ENCODE measurements at places on chromosomes 2 and 18.

DNA sequence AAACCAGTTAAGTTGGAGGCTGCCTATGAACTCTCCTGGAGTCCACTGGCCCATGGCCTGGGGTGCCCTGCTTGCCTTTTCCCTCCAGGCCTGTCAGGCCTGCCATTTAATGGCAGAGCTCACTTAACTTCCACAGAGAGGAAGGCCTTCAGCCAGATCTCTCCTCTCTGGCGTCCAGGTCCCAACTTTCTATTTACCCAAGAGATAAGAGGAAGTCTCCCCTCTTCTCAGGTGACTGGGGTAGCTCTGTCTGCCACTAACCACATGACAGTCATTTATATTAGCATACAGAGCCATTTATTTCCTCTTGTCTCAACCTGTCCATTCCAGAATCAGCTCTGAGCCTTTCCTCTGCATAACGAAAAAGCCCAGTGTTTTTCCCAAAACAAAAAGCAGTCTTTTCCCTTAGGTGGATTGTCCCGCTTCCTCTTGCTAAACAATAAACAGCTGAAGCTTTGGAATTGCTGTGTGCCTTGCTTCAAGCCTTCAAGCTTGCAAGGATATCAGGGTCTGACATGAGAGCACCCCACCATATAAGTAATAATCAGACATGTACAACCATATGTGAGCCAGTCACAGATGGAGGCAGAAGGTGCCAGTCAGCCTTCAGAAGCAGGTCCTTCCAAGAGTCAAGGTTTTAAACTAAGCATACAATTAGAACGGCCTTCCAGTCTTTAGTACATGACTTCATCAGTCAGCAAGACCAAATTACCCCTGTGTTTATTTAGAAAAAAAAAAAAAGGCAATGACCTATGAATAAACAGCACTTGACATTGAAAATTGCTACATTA lies 71.2 kb upstream of the STPG4 start:
- DNase-seq = no peak

DNA sequence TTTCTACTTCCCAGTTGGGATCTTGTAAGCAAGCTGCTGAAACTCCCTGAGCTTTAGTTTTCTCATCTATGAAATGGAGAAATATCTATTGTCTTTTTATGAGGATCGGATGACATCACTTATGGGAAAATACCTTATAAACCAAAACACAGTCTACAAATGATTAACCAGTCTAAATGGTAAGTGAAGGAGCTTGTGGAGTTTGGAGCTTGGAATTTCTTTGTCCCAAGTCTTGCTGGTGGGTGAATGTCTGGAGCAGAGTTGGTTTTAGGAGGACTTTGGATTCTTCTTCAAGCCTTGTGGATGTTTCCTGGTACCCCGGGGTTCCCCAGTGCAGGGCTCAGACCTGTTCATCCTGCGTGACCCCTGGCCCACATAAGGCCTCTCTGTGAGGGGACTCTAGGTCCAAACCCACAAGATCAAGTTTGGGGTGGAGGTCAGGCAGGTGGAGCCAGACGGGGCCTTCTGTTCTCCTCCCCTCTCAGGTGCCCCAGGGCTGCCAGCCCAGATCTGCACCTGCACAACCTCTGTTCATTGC lies 43.2 kb downstream of the FOSL2 start:
- DNase-seq = no peak

DNA sequence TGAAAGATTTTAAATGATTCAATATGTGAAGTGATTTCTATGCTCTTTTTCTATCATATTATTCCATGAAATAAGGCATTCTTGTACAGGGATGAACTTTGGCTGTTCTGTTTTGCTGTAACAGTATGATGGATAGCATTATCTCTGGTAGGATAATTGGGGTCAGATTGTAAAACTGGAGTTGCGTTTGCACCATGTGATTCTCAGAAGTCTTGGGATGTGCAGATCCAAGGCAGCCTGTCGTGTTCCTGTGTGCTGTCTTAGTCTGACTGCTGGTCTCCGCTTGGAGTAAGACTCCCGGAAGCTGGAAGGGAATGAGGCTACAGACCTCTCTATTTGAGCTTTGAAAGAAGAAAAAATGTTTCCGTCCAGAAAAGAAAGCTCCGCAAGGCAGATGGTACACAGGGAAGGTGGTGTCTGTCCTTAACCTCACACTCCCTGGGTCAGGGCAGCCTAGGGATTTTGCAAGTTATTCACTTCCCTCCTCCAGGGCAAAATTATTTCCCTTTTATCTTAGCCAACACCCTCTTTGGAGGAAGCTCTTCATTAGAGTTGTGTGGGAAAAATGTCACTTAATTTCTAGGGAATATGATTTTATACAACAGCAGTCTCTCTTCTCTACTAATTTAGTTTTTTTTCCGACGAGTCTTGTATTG lies 250.6 kb downstream of the PTPRM start:
- no peak for DNase-seq

DNA sequence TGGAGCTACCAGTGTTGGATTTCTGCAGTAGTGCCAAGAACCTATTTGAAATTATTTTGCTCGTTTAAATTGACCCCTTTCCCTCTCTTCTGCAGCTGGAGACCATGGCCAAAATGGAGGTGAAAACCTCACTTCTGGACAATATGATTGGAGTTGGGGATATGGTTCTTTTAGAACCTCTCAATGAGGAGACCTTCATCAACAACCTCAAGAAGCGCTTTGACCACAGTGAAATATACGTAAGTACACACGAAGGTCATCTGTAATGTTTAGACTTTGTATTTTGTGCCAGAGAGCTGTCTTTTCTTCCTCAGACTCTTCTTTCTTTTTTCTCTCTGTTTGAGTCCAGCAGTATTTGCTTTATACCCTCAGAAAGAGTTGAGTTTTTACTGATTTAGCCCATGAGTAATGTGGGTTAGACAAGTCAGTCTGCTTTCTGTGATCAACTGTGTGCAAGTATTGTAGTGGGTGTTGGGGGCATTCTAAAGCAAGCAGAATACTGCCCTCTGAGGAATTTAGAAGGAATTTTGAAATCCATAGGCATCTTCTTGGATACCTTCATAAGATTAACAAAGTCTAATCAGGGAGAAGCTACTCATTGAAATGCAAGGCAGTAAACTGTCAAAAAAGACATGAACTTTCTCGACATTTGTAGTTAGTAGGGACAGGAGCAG lies 31.7 kb downstream of the MYO1B start:
- no peak for DNase-seq

DNA sequence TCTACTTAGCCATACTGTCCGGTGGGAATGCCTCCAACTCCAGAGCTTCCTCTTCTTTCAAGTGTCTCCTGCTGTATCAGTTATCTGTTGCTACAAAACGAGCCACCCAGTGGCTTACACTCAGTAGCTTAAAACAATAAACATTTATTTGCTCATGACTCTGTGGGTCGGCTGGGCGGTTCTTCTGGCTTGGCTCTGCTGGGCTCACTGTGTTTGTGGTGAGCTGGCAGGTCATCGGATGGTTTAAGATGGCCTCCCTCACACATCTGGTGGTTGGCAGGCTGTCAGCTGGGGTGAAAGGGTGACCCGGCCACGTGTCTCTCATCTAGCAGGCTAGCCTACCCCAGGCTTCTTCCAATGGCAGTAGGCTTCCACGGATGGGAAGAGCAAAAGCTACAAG lies 122.4 kb upstream of the SLC1A4 start:
- no peak for DNase-seq

DNA sequence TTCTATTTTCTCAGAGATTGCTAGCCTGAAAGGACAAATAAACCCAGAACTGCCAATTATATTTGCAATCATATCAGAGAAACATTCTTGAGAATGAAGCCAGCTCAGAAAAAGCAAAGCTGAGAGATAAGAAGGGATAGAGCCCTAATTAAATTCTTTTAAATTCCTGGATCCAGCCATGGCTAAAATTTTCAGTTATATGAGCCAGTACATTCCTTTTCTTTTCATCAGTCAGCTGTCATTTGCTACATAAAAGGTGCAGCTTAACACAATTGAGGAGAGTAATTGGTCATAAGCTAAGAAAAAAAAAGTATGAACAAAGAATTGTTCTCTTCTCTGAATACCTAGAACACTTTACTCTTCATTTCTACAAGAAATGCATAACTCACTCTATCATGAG lies 303.5 kb upstream of the FIGN start:
- DNase-seq = no peak

GRCh38 chr2:201933792-201934237 lies 99.8 kb upstream of the FZD7 start:
- DNase-seq = no peak

- DNase-seq = no peak
Observed at GRCh38 chr2:153871231-153872221, at the start of gene GALNT13. GALNT13 (plus strand) TSS chr2:153871922.

DNA sequence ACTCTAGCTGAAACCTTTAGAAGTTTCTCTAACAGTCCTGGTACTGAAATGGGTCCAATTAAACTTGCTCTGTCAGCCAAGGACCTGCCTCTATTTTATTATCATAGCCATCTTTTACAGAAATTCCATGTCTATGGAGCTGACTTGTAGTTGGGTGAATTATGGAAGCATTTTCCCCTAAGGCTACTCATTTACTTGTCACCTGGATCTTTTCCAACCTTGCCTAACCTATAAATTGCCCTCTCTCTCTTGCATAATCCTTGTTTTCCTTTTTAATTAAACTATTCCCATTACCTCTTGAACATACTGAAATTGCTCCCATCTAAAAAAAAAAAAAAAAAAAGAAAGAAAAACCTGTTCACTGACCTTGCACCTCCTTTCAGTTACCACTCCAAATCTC lies 74.6 kb upstream of the DOK6 start:
- no peak for DNase-seq

- DNase-seq = no peak
Observed at GRCh38 chr2:195572895-195573683, 83.9 kb upstream of the SLC39A10 start.

DNA sequence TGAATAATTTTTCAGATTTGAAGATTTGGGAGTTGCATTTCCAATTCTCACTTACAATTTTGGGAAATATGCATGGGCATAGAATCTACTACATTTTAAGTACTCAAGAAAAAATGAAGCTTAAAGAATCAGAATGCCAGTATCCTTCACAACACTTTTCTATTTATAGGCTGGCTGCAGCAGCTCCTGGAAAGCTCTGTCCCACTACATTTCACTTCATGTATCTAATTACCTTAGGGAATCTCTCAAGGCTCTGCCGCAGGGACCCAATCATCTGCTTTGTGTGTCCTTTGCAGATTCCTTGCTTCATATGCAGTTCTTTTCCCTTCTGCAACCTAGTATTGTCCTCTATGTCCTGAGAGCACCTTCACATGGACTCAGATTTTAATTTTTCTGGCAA lies 102.9 kb downstream of the NUP35 start:
- no peak for DNase-seq

GRCh38 chr2:95328358-95329125 lies 31.4 kb downstream of the KCNIP3 start:
- no peak for DNase-seq

- DNase-seq = no peak
Observed at GRCh38 chr2:100151310-100151709, 8.9 kb upstream of the AFF3 start.

GRCh38 chr2:239429473-239430350 lies 28.9 kb upstream of the HDAC4 start:
- DNase-seq = no peak

DNA sequence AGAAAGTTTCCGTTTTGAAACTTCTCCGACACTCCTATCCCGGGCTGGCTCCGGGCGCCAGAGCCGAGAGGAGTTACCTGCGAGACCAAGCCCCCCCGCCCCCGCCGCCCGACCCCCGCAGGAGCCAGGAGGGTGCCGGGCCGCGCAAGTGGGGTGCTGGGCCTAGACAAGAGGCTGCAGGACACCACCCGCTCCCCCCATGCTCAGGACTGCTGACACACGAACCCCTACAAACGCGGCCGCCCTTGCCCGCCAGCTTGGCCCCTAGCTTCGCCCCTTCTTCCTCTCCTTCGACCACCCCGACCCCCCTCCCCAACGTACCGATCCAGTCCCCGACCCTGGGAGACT lies 497 bp downstream of the PLA2R1 start:
- no peak for DNase-seq

- no peak for DNase-seq
Observed at GRCh38 chr2:225937625-225938187, 538.2 kb downstream of the NYAP2 start.

GRCh38 chr18:60555625-60556024 lies 183.1 kb upstream of the MC4R start:
- DNase-seq = no peak

DNA sequence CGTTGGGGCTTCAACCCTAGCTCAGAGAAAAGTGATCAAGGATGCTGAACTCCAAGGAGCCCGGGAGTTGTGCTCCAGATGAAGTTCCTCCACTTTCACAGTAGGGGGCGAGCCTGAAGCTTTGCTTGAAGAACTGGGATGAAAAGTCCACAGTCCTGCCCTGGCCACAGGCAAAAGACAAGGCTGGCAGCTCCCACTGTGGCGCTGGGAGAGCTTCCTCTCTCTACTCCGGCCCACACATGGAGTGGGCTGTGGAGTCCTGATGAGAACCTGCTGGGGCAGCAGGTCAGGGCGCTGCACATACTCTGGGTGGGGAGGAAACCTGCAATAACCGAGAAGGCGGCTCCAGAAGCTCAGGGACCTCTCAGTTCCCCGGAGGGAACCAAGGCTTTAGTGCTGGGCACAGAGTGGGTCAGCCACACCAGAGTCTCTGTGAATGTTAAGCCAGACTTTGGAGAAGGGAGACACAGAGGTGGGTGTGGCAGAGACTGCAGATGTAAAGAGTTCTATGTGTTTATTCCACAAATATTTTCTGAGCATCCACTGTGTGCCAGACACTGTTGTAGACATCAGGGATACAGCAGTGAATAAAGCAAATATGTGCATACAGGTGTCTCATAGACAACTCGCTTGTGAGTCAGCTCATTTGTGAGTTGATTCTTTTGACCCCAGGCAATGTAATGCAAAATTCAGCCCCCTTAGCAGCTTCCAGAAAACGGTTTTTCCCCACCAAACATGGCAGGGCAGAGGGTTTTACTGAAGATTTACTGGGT lies 48.0 kb upstream of the MRPL33 start:
- DNase-seq = no peak

GRCh38 chr2:39080152-39080551 lies 40.7 kb downstream of the SOS1 start:
- DNase-seq = no peak

GRCh38 chr2:145654156-145654555 lies 1134.2 kb upstream of the ZEB2 start:
- no peak for DNase-seq

GRCh38 chr2:7392076-7392787 lies 475.0 kb downstream of the RNF144A start:
- no peak for DNase-seq

GRCh38 chr2:166173263-166173662 lies 45.4 kb upstream of the SCN1A start:
- DNase-seq = no peak

DNA sequence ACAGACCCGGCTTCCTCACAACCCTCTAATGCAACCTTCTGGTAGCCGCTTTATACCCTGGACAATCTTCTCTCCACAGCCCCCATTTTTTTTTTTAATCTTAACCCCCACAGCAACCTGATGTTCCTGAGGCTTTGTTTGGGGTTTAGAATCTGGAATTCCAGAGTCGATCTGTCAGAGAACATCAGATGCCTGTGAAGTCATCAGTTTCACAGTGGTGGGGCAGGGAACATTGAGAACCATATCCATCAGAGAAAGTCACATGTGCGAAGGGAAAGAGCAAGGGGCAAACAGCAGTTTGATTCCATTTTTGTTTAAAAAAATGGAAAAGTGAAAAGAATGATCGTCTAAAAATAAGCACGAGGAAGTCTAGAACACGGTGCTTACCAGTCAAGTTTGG lies 20.6 kb downstream of the NPAS2 start:
- no peak for DNase-seq
